IMR-90 (cell line): ENCODE measurements at places on chromosomes 2 and 18.

GRCh38 chr18:54904581-54904980 is 54.7 kb downstream of the CCDC68 start:
- no peak for DNase-seq

DNA sequence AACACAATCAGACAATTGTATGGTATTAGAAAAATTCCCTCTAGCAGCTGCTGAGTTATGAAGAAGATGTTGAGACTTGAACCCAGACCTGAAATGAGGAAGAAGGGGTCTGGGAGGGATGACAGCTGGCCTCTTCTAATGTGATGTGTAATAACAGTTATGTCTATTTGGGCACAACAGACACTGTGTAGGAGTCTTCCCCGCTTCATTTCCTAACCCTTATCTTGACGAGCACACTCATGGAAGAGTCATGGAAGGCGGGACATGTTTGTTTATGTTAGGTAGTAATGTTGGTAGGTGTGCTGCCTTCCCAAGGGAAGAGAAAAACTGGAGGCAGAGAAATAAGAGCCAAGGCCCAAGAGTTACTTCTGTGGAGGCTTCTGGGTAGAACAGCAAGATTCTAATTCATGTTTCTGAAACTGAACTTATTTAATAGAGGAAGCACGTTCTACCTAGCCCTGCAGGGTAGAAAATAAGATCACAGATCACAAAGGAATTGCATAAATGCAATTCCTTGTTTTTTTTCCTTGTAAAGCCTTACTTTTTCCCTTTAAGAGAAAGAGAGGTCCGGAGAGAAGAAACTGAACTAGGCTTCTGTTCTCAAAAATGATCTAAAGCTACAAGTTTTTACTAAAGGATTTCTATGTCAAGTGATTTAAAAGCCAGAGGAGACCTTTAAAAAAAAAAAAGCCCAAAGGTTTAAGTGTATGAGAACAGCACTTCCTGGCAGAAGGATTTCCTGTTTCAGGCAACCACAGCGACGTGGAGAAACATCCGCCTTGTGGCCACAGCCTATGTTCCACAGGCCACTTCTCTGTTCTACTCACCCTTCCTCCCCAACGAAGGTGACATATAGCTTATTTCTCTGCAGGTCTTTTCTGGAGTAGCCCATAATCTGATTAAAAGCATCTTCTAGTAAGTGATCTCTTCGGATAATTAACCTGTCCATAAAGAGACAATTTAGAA is 68.5 kb upstream of the STK17B start:
- peak; percentile 93 for DNase-seq

- no peak for DNase-seq
Measured at GRCh38 chr18:48142994-48143393, 212.5 kb upstream of the SMAD2 start.

GRCh38 chr2:134252092-134252750 is 1.7 kb upstream of the MGAT5 start:
- DNase-seq: peak; percentile 73

DNA sequence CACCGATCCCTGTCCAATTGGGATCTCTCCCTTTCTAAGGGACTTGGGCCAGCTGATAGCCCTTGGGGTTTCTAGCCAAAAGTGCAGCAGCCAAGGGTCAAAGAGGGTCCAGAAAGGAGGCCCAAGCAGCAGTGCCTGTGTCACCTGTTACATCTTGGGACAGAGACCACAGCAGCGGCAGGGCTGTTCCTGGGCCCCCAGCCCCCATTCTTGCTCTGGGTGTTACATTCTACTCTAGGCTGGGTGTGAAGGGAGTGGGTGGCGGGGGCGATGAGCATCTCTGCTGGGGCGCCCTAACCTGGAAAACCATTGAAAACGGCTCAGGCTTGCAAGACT is 1.2 kb downstream of the PAX3 start:
- no peak for DNase-seq

- no peak for DNase-seq
Measured at GRCh38 chr2:176137252-176137580, 7.7 kb downstream of the HOXD8 start.

DNA sequence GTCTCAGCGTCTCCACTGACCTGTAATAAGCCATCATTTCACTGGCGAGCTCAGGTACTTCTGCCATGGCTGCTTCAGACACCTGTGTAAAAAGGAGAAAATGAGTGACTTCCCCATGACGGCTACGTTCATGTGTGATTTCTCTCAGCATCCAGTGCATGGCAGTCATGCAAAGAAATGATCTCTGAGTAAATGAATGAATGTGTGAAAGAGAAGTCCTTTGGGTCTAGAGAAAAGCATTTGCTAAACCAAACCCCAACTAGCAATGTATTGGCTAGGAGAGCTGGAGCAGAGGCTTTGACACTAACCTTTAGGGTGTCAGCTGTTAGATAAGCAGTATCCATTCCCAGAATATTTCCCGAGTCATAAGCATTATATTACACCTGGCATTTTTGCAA is 417 bp downstream of the IL1B start:
- DNase-seq: no peak

DNA sequence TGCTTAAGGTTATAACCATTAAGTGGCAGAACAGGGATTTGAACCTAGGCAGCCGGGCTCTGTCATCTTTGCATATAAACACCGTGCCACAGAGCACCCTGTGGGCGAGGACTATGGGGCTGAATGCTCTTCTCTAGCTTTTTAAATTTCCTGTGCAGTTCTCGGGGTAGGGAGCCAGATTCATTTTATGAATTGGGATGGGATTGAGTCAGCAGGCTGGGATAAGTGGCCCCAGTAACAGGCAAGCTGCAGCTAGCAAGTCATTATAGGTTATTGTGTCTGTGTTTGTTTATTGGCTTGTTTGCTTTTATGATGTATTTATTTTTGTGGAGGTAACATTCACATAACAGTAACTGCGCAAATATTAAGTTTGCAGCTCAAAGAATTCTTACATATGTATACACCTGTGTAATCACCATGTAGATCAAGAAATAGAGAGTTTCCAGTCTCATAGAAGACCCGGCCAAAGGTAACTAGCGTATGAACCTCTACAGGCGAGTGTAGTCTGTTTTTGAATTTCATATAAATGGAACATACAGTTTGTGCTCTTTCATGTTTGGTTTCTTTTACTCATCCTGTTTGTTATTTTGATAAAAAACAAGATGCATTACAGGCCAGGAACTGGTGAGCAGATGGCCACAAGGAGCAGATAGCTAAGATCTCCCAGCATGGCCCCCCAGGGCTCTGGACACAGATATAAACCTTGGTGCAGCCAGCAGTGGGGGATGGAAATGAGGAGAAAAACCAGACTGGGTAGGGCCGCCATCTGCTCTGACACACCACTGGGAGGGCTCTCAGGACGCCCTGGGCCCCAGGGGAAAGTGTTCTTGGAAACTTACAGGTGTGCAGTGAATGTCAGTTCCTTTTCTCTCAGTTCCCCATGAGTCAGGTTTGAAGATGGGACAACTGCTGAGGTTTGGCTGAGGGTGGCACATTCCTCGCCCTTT is 49.2 kb upstream of the GPR155 start:
- DNase-seq: no peak
